ENCODE measurements at places on chromosomes 6 and 20.

- no peak for DNase-seq
These were observed 21.1 kb downstream of the ZNF184 start for GRCh38 chr6:27451660-27452390.

DNA sequence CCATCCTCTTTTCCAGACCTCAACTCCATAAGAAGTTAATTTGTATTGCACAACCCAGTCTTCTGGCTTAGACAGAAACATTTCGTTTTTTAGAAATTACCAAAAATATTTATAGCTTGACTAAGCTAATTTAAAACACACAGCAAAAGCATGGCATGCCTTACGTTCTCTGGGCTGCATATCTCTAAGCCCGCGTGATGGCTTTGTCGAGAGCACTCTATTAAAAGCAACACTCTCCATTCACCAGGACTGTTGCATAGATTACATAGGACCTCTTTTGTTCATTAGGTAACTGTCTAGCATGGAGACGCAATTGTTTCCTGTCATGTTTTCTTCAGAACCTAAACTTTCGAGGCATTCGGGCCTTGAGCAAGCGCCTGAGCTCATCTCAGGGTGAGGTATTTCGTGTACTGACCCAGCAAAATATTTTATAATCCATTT lies 104.5 kb downstream of the IBTK start:
- no peak for DNase-seq

DNA sequence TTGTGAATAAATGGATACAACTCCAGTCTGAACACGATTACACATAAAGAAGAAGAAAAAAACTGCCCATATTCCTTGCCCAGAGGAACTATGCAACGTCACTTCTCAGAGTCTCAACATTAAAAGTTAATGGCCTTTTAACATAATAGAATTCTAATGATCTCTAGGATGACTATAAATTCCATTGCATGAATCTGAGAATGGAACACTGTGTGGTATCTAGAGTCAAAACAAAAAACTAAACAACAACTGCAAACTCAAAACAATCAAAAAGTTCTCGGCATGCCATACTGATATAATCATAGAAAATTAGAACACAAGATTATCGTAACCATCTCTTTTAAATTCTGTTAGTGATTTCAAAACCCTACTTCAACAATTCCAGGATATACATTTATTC lies 283.6 kb downstream of the RNGTT start:
- no peak for DNase-seq

- DNase-seq: no peak
These were observed 194.7 kb downstream of the PKHD1 start for GRCh38 chr6:51892750-51893149.

GRCh38 chr6:24777227-24777626 lies 2.5 kb downstream of the GMNN start:
- no peak for DNase-seq

GRCh38 chr6:149909701-149910470 lies 12.0 kb upstream of the RAET1E start:
- DNase-seq: no peak

DNA sequence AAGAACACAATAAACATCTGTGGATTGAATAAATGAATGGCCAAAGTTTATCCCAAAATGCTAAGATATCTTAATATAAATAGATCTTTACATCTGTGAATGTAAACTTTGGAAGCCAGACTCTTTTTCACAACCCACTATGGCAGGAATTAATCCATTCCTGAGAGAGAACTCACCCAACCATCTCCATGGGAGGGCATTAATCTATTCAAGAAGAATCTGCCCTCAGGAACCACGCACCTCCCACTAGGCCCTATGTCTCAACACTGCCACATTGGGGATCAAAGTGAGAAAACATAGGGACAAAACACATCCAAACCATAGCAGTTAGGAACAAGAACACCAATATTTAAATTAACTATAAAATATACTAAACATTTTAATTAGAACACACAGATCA lies 3.4 kb downstream of the UBE3D start:
- no peak for DNase-seq

- DNase-seq: no peak
These were observed 18.3 kb downstream of the ENTPD6 start for GRCh38 chr20:25213566-25214425.

DNA sequence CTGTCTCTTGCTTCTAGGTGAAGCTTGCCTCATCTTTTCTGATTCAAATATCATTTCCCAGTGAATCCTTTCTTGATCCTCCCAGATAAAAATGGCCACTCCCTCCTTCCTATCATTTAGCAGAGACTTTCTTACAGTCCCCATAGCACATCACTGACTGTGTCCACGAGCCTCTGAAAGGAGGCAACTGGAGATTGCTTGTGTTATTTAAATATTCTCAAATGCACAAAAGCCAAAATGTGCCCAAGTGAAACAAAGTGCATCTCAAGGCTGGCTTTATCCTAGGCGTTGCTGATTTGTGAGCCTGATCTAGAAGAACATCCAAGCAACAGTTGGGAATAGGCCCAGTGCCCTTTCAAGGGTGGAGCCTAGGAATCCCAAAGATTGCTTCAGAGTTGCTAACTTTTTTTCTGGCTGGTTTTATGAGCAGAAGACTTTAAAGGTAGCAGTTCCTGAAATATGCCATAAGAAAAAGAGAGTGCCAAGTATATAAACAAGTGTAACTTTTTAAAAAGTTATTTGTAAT lies 393.6 kb downstream of the CD83 start:
- DNase-seq: no peak

DNA sequence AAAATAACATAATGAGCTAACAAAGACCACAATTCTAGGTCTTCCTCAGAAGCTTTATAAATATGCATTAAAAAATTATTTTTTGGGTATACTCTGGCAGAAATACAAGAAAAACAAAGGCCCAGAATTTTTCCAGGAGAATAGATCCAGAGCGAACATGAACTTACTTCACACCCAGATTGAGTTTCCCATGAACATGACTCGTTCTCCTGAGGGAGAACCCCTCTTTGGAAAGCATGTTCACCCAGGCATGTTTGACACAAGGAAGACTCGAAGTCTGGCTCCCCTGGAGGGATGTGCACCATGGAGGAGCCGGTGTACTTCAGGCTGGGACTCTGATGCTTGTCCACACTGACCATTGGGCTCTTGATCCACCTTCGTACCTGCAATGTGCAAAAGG lies 56.1 kb downstream of the SGK1 start:
- no peak for DNase-seq

GRCh38 chr20:64162239-64162910 lies 1.9 kb upstream of the MYT1 start:
- no peak for DNase-seq

GRCh38 chr6:126905917-126906316 lies 212.6 kb upstream of the RSPO3 start:
- DNase-seq: no peak

DNA sequence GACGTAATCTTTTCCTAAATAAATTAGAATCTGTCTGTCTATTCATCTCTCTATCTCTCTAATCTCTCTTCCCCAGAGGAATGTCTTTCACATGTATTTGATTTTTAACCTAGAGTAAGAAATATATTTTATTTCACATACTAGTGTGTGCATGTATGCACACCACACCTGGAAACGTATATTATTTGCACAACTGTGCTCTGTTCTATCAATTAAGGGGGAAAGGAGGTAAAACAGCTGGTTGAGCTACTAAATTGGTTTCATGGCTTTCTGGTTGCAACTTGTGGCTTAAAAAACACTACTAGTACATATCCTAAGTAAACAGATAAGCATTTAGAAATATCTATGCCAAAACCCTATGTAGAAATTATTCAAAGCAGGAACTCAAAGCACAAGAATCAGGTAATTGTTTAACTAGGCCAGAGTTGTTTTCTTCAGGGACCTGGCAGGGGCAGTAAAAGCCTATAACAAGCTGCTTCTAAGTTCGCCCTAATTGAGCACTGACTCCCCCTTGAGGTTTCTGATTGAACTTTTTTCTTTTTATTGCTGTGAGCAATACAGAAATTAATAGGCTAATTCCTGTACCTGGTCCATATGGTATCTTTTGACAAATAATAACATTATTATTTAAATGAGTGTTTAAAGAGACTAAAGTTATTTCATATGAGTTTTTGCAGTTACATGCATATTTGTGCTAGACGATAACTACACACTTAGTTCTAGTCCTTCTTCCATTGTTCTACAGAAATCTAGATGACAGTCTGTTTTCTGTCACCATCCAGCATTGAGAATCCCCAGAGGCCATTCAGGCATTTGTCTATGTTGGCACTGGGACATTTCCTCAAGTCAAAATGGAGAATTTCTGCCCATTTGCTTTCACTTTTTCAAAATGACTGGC lies 88.6 kb downstream of the MCHR2 start:
- peak; percentile 40 for DNase-seq

GRCh38 chr20:496126-496696 lies 33.9 kb upstream of the TBC1D20 start:
- peak; percentile 88 for DNase-seq

DNA sequence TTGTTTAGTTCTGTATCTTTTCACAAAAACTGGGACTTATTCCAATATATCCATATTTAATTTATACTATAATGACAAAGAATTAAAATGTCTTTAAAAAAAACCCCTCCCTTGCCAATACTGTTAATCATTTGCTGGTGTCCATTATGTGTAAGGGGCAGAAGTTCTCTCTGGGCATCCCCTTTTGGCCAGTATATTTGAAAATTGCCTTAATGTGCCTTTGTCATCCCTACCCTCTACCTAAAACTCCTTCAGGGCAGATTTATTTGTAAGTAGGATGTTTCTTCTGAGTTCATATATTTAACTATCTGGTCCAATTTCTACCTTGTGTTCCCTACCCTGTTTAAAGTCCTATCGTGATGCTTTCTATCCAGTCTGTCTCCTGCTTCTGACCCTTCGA lies 62.9 kb downstream of the ARHGAP18 start:
- DNase-seq: no peak

DNA sequence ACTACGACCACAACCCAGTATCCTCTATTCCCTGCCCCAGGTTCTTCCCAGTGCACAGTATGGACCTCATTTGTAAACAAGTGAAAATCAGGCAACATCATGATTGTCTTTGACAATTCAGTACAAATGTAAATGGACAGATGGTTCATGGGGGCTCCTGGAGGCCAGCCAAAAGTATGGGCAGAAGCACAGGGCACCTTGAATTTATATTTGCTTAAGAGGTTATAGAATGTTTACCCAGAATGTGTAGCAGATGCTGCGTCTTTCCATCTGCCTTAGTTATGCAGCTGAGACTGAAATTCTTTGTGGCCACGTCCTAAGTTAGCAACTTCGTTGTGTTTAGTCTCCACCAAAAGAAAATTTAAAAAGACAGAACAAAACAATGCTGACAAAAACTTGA lies 559.6 kb upstream of the NRSN1 start:
- no peak for DNase-seq

DNA sequence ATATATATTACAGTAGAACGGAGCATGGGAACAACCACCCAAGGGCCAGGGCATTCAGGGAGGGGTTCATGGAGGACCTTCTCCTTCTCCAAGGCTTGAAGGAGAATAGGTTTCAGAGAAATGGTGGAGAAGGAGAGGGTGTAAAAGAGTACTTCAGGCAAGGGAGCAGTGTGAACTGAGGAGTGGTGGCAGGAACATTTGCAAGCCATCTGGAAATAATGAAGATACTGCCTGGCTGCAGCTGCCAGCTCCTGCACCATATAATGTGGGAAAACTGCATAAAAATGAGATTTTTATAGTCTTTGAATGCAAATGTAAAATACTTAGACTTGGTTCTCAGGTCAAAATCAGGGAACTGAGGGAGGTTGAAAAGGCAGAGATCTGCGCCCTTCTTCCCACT lies 9.6 kb upstream of the DEFB121 start:
- DNase-seq: no peak

DNA sequence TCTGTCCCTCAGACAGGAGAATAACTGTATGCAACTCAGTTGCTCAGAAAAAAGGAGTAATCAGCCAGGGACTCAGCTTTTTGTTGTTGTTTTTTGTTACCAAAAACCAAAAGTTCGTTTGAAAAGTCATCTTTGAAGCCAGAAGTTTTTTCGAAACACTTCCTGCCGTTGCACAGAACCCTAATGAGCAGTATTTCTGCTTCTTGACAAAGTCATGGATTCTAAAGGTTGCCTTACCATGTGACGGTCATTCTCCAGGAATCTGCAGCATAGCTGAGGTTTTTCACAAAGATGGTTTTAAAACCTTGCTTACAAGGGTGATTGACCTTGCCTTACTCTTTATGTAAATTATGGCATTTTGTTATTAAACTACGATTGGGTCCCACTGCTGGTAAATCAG lies 1.9 kb downstream of the RAB32 start:
- peak; percentile 72 for DNase-seq

GRCh38 chr6:170089963-170090362 lies 200.9 kb downstream of the DLL1 start:
- DNase-seq: no peak

DNA sequence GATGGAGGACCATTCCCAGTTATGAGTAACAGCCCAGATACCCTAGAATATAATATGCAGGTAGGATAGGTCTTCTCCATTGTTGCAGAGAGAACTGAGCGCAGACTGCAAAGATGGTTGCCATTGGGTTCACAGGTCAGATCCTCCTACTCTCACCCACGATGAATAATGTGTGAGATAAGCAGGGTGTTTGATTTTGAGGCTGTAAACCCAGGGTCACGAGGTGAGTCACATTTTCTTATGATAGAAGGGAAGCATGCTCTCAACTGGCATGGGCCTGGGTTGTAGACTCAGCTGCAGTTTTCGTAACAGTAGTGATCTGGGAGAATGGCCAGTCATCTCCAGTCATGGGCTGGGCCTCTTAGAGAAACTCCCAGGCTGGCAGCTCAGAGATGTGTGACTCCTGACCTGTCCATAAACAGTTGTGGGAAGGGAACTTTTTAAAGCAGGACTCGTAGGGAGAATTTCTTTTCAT lies 74.2 kb downstream of the CD164 start:
- DNase-seq: peak; percentile 69

DNA sequence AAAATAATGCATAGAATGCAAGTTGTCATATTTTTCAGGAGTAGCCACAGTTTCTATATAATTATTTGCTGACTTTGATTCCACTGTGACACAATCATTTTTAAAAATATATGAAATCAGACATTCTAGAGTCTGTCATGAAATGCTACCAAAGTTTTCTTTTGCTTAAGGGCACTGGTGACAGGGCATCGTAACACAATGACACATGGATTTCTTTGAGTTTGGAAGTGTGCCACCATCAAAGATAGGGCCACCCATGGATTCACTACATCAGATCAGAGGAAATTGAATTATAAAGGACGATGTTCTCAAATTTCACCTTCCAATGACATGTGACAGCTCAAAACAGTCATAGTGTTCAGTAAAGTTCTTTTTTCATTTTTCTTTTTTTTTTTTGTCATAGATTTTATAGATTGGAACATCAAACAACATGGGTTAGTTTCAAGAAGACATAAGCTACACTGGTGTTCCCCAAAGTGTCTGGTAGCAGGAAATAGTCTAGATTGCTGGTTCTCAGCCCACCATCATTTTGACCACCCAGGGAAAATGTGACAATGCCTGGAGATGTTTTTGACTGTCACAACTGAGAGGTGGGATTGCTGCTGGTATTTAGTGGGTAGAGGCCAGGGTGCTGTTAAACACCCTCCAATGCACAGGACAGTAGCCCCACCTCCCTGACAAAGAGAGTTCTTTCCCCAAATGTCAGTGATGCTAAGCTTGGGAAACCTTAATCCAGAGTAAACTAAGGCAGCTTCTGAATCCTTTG lies 123.8 kb upstream of the DOK5 start:
- no peak for DNase-seq

- DNase-seq: no peak
These were observed 311.9 kb upstream of the SULF2 start for GRCh38 chr20:48096957-48097890.

GRCh38 chr6:38973178-38974057 lies 75.2 kb upstream of the GLP1R start:
- DNase-seq: peak; percentile 66

- DNase-seq: no peak
These were observed 16.3 kb downstream of the GNAS start for GRCh38 chr20:58868795-58869194.

GRCh38 chr6:137115658-137116057 lies 57.8 kb downstream of the IL22RA2 start:
- peak; percentile 1 for DNase-seq
